ENCODE measurements at places on chromosomes 5 and 9.

- DNase-seq, result no peak
These were observed 12.8 kb downstream of the COL23A1 start for GRCh38 chr5:178577376-178577839.

DNA sequence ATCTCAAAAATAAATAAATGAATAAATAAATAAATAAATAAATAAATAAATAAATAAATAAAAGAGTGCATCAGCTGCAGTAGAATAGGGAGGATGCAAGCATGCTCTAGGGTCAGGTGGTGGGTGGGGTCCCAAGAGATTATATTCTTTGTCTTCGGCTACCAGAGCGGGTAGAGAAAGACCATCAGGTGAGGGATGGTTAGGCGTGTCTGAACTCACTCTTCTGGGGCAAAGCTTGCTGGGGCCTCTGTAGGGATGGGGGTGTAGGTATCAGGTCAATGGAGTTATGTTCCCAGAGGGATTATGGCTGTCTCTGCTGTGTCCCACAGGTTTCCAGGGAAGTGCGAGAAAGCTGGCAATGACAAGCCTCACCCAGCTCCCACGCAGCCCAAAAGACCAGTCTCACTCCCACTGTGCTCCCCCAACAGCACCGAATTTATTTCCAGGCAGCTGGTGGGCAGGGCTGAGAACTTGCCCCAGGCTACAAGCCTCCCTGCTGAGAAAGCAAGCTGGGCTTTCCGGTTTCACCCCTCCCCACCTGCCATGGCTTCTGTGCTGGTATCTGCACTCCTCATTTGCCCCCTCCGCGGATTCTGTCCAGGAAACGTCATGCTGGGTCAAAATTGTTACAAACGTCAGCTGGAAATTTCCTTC lies 180.8 kb downstream of the LURAP1L start:
- DNase-seq, result no peak

DNA sequence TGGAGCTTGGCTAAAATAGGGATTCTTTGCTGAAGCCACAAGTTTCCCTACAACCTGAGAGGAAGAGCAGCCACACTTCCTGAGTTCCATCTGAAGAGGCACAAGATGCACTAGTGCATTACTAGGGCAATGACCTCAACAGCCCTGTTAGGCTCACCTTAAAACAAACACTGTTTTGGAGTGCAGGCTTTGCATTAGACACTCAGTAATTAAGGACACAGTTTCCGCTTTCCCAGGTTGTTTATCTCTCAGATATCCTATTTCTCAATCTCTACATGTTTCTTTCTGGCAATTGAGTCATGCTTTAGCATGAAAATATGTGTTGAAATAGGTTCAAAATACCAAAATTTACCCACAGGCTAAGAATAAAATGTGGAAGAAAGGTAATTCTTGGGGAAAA lies 34.2 kb downstream of the EMB start:
- no peak for DNase-seq

DNA sequence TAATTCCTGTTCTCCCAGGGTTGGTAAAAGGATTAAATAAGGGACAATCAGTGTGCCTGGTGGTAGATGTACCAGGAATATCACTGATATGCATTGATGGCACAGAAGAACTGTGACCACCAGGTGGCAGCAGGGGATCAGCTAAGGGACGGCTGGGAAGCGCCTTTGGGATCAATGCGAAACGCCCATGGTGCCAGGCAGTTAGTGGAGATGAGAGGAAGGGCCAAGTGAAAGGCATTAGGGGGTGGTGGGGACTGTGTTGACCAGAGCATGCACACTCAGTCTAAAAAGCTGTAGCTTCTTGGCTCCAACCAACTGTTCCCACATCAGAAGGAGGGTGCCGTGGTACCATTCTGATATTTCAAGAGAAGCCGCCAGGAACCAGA lies 55.6 kb downstream of the ARHGEF37 start:
- peak; percentile 70 for DNase-seq

- no peak for DNase-seq
These were observed 134.4 kb downstream of the ATG10 start for GRCh38 chr5:82106207-82106606.

DNA sequence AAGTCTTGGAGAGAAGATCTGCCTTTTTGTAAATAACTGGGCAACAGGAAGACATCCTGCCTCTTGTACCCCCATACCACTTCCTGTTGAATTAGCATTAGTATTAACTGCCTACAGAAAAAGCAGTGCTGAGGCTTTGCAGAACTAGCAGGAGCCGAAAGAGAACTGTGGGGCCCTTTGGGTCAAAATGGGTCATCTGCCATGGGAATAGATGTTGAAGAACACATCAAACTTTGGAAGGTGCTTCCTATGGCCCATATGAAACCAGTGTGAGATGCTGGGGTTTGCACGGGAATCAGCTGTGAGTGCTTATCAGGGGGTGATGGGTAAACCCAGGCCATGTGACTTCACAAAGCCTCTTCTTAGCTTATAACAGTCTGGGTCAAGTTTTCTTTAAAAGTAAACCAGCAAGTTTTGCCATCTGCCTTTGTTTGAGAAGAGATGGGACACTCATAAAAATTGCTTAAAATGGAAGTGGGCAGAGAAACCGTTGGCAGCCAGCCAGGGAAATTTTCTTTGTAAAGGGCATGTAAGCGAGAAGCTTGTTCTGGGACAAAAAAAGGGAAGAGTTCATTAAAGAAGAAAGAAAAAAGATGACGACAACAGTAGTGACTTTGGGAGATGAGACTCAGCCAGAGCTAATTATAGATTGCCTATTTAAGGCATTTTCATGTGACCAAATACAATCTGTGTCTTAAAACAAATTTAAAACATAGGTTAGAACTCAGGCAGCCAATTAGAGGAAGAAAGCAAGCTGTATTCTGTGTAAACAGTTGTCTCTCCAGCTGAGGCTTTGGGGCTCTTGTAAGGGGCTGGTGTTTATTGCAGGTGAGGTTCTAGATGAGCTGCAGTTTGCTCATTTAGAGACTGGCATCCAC lies 4.4 kb downstream of the SLC25A25 start:
- DNase-seq, result peak; percentile 43

GRCh38 chr5:18744441-18744840 lies 1110.2 kb downstream of the TAF11L14 start:
- DNase-seq, result no peak

Data from NCI-H774 (cell line).